ENCODE measurements at places on chromosomes 11 and 22.
A peak's percentile ranks its signal among the peaks of the same experiment; 100 is the strongest.

DNA sequence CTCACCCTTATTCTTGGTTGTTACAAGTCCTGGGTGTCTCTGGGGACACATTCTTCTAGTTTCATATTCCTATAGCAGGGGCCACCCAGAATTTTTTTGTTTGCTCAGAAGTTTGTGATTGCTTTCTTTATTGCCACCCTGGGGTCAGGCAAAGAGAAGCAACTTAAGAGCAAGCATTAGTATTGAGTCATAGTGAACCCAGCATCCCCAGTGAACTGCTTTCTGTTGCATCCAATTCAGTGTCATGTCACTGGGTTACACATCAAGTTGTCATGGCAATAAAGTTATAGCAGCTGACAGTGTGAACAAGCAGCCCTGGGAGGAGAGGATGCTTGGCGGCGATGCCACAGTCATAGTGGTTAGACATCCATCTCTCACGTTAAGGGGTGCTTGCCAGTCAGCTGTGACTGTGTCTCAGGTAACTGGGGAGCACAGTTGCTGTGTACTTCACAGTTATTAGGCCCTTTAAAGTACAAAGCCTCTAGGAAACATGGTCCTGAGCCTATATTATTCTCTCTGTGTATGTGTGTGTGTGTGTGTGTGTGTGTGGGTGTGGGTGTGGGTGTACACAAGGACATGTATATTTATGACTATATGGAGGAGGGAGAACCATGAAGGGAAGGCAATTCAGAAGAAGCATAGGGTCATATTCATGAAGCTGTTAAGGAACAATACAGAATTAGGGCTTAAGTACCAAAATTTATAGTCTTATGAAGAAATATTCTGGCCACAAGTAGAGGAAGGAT, 52.5 kb downstream of the TRIM44 start:
- peak; percentile 18 for DNase-seq

- peak; percentile 37 for DNase-seq
These were observed 1.1 kb downstream of the TRIM22 start for GRCh38 chr11:5690736-5691135.

- DNase-seq: no peak
These were observed 335 bp upstream of the SEZ6L start for GRCh38 chr22:26168939-26169314.

- peak; percentile 50 for DNase-seq
These were observed 9.0 kb upstream of the AHNAK start for GRCh38 chr11:62555464-62556107.

GRCh38 chr22:36395055-36395849, 7.5 kb upstream of the MYH9 start:
- no peak for DNase-seq

DNA sequence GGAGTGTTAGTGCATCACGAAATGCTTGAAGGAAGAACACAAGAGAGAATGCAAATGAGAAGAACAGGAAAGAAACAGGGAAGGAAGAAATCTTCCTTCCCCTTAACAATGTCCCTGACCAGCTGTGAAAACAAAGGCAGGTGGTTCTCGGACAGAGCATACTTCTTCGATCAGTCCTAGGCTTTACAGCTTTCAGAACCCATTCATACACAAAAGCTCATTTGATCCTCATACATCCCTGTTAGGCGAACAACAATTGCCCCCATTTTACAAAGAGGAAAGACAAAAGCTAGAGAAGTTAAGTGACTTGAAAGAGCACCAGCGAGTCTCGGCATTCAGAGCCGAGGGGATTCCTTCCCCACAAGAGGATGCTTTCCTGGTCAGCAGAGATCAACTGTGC, 57.2 kb upstream of the LRRC55 start:
- no peak for DNase-seq
